A549 treated with ZK216348 at 1 μM for 4 hours (cell line): ENCODE measurements at places on chromosomes 6 and 20. TPM values are rescaled to one million over a fixed set of nuclear protein-coding genes. Genes with fewer than 3 reads are reported as not detected.

The LCA5 gene
- total RNA-seq, result 0.25 to 1.3 TPM (median 1.0 TPM) in 5 replicates

The PSORS1C2 gene
- not detected in 5 replicates for total RNA-seq

The SAMD5 gene
- 0.58 to 0.87 TPM (median 0.70 TPM) in 5 replicates for total RNA-seq

The TCF21 gene
- total RNA-seq, result 0.05 TPM in 1 of 5 replicates, not detected in the others
